Stimulated activated CD8-positive, alpha-beta memory T cell treated with anti-CD3 and anti-CD28 coated beads, Interleukin-2, amount 100 ng/mL, for 48 hours (primary cell): ENCODE measurements at places on chromosomes 7 and 10.

GRCh38 chr10:51272555-51272954 lies 198.3 kb downstream of the PRKG1 start:
- no peak for DNase-seq

GRCh38 chr7:133742709-133743538 lies 384.2 kb upstream of the LRGUK start:
- no peak for DNase-seq

GRCh38 chr7:151377406-151377805 lies 32.4 kb downstream of the WDR86 start:
- no peak for DNase-seq

GRCh38 chr7:100799037-100799896 lies 28.1 kb downstream of the EPHB4 start:
- peak; percentile 28 for DNase-seq

- no peak for DNase-seq
These were observed 561.5 kb upstream of the POT1 start for GRCh38 chr7:125491137-125491536.

GRCh38 chr10:6036861-6037321 lies 25.3 kb downstream of the IL2RA start:
- DNase-seq = no peak

DNA sequence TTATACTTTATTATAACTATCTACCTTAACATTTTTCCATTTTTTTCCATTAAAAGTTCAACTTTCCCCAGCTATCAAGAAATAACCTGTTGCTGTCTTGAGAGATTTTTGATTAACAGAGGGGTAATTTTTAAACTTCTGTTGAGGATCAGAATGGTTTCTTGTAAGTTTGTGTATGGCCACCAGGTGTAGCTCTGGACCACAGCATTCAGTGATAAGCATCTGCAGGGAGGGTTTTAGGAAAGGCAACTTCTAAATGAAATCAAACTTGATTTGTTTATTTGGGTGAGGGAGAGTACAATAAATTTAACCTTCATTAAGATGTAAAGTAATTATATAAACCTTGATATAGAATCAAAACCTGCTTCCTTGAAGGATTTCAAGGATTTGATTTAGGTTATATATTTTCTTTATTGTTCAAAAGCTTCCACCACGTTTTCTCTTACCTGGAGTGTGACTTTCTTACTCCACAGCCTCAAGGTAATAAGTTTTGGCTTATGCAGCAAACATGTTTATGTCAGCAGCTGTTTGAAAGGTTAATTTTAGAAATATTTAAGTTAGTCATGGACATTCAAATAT lies 153.3 kb downstream of the STK31 start:
- no peak for DNase-seq

DNA sequence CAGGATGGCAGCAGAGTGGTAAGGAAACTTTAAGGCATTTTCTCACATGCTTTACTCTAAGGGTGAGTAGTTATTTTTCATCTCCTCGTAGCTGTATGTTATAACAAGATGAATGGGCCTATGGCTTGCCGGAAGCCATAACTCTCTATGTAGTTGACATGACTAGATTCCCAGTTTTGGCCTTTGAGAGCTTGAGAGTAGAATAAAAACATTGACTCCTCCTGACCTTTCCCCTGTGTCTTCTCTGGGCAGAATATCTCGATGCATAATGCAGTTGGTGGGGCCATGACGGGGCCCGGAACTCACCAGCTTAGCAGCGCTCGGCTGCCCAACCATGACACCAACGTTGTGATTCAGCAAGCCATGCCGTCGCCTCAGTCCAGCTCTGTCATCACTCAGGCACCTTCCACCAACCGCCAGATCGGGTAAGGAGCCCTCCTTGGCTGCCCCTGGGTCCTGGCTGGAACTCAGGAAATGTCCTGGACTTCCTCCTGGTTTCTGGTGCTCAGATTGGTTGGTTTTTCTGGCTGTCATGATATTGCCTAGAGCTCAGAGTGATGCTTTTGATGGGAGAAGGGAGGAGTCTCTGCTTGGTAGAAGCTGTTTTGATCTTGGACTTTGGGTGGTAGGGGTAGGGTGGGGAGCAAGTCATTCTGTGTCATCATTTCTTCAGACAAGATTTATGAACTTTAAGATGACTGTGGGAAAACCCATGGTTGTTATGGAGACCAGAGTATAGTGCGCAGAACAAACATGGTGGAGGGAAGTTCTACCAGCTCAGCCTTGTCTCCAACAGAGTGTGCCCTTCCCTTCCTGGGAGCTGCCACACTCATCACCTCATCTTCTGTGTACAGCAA lies 158.0 kb downstream of the CREB5 start:
- DNase-seq = no peak

DNA sequence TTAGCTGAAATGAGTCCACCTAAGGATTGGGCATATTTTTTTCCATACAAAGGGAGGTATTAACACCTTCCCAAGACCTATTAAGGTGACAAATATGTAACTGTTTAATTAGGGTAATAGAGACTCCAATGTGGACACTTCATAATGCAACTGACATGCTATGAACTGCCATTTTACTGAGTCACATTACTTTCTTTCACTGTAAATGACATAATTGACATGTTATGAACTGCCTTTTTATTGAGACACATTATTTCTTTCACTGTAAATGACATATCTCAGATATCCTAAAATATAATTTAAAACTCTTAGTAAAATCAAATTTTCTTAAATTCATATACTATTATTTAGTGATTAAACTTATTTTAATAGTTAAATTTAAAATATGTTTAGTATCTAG lies 528.8 kb upstream of the PCDH15 start:
- no peak for DNase-seq

DNA sequence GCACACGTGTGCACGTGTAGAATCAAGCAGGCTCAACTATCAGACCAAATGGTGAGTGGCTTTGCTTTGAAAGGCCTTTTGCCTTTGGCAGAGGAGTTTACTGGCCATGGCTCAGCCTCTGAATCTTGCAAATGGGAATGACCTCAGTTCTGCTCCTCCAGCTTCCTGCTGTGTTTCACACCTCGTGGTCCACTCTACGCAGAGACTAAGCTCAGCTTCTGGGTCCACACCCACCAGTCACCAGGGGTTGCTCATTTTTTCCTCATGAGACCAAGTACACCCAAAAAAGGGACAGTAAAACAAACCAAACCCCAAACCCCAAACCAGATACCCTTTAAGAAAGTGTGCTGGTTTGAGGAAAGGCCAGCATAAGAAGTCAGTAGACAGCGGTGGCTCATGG lies 236.4 kb downstream of the DNAJB6 start:
- no peak for DNase-seq

GRCh38 chr7:106425017-106425719 lies 140.4 kb upstream of the NAMPT start:
- peak; percentile 48 for DNase-seq

DNA sequence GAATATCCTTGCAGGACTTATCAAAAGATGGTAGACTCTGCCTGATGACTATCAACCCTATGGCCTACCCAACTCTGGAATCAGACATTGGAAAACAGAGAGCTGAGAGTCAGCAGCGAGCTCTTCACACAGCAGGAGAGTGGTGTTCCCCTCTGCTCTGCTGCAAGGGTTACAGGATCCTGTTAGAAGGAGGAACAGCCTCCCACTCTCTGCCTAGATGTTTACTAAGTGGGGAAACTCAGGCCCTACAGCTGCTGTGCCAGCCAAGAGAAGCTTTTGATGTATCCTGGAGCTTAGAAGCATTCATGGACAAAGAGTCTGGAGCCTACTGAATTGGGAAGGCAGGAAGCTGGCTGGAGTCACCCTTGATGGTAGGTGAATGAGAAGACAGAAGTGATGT lies 104.6 kb downstream of the ABLIM1 start:
- no peak for DNase-seq

- DNase-seq = no peak
These were observed 115.5 kb downstream of the RTKN2 start for GRCh38 chr10:62153191-62153590.

DNA sequence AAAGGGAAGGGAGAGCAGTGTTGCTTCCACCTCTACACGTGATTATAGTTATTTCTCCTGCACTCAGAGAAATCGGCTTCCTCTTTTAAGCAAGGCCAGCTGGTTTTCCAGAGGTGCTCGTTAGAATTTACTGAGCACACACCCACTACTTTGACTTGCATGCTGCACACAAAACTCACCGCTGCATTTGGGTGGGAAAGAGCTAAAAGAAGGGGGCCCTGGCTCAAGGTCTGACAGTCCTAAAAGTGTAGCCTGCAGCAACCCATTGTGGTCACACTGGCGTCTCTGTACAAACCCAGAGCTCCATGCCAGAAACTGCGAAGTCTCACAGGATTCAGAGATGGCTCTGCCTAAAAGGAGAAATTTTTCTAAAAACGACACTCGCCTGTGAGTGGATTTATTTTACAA lies 133.7 kb downstream of the SLC25A13 start:
- no peak for DNase-seq

DNA sequence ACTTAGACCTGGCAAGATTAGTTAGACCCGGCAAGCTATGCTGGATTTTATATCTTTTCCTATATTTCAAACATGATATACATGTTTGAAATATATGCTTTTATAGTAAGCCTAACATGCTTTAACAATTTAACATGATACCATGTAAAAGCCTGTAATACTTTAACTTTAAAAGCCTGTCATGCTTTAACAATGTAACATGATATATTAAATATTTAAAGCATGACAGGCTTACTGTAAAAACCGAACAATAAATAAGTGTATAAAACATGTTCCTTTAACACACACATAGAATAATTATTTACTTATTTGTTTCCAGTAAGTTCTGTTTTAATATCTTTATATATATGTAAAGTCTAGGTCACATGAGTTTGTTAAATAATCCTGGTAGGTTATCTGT lies 65.4 kb downstream of the SLC25A40 start:
- no peak for DNase-seq

DNA sequence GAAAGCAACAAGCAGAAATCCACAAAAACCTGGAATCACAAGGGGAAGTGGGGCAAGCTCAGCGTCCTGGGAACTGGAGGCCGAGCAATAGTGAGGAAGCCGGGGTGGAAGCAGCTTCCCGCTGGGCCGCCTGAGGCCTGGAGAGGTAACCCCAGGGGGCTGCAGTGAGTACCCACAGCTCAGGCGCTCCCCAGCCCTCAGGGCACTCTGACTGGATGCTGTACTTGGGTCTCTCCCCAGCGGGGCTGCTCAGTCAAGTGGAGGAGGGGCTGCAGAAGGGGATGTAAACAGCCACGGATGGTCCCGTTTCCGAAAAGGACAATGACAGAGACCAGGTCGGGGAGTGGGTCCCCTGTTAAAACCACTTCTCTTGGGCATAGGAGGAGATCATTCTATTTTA lies 50.3 kb downstream of the SLIT1 start:
- DNase-seq = no peak

GRCh38 chr10:72470666-72471065 lies 115.9 kb upstream of the DNAJB12 start:
- no peak for DNase-seq

GRCh38 chr10:21379143-21379542 lies 146.3 kb downstream of the SKIDA1 start:
- no peak for DNase-seq

GRCh38 chr7:127667017-127667670 lies 15.2 kb downstream of the SND1 start:
- DNase-seq = no peak

GRCh38 chr7:141534757-141535737 lies 16.2 kb upstream of the AGK start:
- DNase-seq = no peak

- DNase-seq = no peak
These were observed 44.1 kb downstream of the FBXW4 start for GRCh38 chr10:101650863-101651262.

GRCh38 chr10:124625831-124626238 lies 118.3 kb downstream of the FAM53B start:
- DNase-seq = no peak

GRCh38 chr7:137354396-137354795 lies 10.9 kb upstream of the PTN start:
- DNase-seq = no peak

- no peak for DNase-seq
These were observed 241.7 kb downstream of the GATA3 start for GRCh38 chr10:8296090-8296733.

DNA sequence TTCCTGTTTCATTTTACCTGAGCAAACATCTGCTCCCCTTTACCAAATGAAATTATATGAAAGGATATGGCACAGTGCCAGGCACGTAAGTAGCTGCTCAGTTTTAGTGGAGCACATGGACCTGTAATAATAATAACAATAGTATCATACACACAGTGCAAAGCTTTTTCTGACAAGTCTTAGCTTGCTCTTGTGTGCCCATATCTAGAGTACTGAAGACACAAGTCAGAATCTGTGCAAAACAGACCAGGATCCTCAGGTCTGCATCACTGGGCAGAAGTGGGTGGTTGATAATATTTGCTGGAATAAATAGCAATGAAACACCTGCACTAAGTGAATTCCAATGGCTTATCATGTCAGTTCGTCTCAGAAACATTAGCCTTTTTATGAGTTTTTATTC lies 85.5 kb upstream of the DKK1 start:
- DNase-seq = no peak

GRCh38 chr7:30740417-30741181 lies 11.3 kb upstream of the INMT start:
- peak; percentile 73 for DNase-seq

DNA sequence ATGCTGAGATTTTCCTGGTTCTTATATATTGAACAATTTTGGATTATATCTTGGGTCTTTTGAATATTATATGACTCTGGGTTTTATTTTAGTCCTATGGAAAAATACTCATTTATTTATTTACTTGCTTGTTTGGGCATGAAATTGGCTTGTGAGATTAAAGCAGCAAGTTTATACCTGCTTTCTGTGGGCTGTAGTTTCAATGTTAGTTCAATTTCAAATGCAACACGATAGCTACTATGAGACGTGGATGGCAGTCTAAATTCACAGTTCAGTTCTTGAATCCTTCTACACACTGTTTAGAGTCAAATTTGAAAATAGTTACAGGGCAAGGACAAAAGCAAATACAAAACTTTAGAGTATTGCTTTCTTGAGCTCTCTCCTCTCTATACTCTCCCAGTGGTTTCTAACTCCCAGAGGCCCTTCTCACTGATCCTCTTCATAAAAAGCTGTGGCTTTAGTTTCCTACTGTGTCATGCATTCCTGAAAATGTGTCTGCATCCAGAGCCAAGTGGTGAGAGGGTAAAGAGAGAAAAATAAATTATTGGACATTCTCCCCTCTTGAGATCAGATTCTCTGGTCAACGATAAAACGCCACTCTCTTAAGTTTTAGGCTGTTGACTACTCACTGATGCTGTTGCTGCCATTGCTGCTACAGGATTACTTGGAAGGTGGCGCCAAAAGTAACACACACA lies 34.4 kb downstream of the POLR1F start:
- no peak for DNase-seq
